ENCODE measurements at places on chromosomes 7 and 10.

GRCh38 chr10:97050205-97050745, 135.5 kb downstream of the SLIT1 start:
- DNase-seq = no peak

DNA sequence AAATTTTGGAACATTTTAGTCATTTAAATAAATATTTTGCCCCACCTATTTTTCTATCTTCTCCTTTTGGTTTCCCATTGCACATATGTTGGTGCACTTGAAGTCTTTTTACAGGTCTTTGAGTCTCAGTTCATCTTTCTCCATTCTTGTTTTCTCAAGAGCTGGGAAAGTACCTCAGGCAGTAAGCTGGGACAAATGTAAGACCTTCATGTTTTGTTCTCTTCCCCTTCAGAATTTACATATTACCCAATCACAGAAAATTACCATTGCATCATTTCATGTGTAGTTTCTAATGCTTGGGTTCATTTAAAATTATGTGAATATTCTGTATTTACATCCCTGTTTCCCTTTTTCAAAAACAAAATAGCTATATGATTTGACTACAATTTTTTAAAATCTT, 1150.0 kb upstream of the POT1 start:
- no peak for DNase-seq

- no peak for DNase-seq
Observed at GRCh38 chr7:4794591-4795350, 19.3 kb downstream of the AP5Z1 start.

DNA sequence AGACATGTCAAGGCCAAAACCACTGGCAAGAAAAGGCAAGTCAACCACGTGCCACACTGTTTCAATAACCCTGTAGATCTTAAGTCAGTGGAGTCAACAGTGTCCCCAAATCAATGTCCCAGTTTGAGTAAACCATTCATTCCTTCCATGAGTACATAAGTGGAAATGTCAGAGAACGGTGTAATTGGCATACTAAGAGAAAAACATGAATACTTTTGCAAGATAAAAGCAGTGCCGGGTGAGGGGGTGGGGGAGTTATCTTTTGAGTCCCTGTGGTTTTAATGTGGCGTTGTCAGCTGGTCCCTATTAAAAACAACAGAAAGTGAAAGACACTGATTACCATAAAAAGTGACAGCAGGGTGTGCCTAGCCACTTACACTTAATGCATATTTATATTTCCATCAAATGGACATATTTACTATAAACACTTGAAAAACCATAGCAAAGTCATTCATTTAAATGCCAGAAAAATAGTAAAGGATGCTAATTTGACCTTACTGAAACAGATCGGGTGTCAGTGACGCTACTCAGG, 37.8 kb downstream of the RSU1 start:
- no peak for DNase-seq

GRCh38 chr7:106600569-106601373, 60.2 kb downstream of the CCDC71L start:
- no peak for DNase-seq

GRCh38 chr10:44297963-44298362, 86.9 kb downstream of the CXCL12 start:
- no peak for DNase-seq

DNA sequence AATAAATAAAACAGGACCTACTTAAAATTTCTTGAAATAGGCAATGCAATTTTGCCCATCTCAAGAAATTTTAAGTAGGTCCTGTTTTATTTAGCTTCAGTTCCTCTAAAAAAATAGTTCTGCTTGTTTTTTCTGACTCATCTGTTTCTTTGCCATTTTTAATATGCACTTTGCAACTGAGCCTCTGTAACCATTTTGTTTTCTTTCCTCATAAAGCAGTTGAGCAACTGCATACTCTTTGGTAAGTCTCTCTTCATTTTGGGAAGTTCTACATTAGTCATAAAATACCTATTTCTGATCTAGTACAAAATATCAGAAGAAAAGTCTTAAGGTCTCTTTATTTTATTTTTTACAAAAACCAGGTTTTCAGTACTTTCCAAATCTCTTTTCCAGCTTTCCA, 18.0 kb downstream of the TAS2R40 start:
- peak; percentile 86 for DNase-seq

- no peak for DNase-seq
Observed at GRCh38 chr7:157300369-157300825, 36.4 kb upstream of the DNAJB6 start.

- no peak for DNase-seq
Observed at GRCh38 chr7:76074306-76074971, 26.5 kb downstream of the MDH2 start.

- DNase-seq = no peak
Observed at GRCh38 chr7:136698977-136699376, 169.5 kb upstream of the CHRM2 start.

GRCh38 chr7:41247143-41247865, 455.6 kb downstream of the INHBA start:
- no peak for DNase-seq

DNA sequence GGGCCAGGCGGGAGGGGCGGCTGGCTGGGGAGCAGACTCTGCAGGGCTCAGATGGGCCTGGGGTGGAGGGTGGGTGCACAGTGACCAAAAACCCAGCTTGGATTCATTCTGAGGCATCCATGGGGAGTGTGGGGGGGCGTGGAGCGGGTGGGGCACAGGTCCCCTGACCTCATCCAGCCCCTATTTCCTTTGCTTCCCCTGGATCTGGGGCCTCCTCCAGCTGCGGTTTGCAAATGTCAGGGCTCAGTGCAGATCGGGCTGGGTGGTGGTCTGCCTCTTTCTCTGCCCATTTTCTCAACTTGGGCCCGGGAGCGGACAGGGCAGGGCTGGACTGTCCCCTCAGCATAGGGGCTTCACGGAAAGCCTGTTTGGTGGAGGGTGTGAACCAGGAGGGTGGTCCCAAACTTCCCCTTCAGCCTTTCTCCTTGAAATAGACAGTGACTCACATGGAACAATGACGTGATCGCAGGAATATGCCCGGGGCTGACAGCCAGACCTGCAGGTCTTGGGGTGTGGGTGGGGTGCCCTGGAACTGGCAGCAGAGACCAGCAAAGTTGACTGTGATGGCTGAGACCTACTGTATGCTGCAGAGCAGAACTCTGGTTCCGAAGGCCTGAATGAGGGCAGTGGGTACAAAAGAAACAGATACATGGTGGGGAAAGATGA, 72.9 kb upstream of the PODXL start:
- no peak for DNase-seq

- no peak for DNase-seq
Observed at GRCh38 chr10:18666810-18667209, 7.6 kb downstream of the ARL5B start.

DNA sequence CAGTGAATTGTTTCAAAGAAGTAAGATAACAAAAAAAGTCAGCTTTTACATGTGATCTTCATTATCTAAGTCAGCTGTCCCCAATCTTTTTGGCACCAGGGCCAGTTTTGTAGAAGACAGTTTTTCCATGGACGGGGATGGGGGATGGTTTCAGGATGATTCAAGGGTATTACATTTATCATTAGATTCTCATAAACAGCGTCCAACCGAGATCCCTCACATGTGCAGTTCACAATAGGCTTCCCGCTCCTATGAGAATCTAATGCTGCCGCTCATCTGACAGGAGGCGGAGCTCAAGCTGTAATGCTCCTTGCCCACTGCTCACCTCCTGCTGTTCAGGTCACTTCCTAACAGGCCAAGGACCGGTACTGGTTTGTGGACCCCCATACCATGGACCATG, 607.5 kb downstream of the SUGCT start:
- DNase-seq = no peak

- DNase-seq = no peak
Observed at GRCh38 chr7:117667456-117667855, 187.6 kb downstream of the CFTR start.

- no peak for DNase-seq
Observed at GRCh38 chr10:42988517-42989395, 88.1 kb upstream of the RET start.

DNA sequence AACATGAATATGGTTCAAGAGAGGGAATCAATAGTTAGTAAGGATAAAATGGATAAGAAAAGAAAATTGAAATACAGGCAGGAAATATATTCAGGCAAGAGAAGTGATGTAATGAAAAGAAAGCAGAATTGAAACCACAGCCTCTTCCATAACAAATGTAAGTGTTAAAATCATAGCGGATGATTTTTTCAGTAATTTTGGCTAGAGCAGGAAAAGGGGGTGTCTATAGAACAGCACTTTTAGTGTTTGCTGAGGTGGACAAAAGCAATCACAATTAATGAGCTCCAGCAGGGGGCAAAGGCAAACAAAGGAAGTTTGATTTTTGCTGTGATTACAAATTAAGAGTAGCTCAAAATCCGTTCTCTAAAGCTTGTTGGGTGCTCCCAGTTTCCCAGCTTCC, 79.0 kb downstream of the TRIL start:
- no peak for DNase-seq

DNA sequence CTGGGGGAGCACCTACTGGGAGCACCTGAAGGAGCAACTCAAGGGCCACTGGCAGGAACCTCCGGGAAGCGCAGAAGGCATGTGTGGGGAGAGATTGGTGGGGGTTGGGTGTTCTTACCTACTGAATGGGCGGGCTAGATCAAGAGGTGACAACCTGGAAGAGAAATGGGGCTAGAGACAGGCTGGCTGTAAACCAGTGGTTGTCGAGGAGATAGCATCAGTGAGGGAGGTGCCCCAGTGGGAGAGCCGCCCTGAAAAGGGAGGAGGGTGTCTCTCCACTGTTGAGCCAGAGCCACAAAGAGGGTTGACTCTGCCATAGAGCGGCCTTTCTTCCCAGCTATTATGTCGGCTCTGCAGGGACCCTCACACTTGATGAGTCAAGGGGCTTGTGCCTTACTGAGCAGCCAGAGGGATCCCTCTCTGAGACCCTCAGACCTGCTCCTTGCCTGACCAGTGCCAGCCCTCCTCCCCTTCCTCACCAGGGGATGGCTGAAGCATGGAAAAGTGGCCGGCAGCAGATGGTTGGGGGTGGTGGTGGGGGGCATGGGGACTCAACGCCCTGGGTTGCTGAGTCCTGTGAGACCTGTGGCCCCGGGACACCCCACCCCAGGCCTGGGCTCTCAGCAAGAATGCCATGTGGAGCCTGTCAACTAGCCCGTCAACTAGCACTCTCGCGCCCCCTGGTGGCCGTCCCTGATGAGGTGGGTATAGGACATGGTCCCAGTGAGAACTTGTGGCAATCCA, 36.4 kb upstream of the PURB start:
- DNase-seq = no peak

DNA sequence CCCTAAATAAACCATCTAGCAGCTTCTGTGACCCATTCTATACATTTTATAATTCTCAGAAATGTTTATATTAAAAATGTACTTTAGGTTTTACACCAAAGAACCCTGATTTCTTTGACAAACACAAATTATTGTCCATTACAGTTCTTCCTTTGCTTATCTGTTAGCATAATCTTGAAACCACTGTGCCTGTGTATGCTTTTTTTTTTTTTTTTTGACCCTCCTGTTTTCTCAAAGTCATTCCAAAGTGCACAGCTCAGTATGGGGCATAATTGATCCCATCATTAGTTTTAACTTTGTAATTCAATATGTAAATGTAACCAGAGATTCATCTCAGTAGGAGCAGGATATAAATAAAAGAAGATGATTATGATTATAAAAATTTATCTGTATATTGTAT, 229.3 kb downstream of the DGKB start:
- no peak for DNase-seq

DNA sequence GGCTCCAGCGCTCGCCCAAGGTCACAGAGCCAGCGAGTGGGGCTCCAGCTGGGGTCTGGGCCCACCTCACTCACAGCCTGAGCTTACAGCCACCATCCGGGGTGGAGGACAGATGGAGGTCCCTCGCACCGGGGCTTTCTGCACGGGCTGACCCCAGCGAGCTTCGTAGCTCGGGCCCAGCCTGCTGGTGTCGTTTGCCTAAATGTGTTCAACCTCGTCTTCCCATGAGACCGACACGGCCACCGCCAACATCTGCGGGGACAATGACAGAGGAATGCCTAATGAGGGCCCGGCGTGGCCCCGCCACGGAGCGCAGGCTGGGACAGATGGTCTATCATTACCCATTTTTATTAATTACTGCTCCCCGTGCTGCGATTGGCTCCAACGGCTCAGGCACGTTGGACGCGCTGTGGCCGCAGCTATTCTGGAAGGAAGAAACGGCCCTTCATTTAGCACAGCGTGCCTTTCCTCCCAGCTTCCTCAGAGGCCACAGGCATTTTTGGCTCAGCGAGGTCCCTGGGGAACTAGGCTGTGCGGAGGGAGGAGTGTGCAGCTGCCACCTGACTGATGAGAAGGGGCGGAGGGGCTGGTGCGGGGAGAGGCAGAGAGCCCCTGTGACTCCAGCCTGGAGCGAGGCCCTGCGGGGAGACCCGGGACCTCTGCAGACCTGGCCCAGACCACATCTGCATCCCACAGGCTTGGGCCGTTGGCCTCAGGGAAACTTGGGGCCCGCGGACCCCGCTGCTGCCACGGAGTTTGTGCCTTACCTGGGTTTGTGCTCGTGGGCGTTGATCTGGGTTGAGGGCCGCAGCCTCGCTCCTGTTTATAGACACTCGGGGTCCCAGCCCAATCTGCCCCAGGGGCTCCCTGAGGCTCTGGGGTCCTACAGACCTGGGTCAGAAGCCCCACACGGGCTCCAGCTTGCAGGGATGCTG, 22.9 kb upstream of the ELFN1 start:
- DNase-seq = no peak

DNA sequence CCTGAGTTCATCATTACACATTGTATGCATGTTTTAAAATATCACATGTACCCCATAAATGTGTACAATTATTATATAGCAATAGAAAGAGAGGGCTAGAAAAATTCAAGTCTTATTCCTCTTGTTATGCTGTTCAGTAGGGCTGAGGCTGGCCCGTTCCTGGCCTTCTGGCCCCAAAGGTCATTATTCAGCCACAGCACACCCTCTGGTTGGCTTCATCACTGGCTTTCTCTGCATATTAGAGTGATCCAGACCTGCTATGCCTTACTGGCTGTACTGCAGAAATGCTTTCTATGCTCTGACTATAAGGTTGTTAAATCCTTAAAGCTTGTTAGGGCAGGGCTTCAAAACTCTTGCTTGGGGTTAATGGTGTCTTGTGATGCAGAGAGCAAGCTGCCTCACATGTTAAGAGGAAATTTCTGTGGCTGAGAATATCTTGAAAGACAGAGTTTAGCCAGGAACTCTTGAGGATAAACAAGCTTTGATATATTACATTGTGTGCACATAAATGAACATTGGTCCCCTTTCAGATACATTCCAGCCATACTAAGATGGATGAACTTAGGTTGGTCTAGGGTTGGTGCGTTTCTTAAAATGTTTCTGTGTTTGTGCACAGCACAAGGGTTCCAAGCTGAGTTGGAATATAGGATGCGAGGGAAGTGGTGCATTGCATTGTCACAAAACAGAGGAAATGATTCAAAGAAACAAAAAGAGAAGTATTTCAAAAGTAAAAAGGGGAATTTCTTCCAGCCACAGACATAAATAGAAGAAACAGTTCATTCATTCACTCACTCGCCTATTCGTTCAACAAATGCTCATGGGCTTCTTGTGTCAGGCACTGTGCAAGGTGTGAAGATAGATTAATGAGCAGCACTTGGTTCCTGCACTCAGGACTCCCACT, 61.6 kb upstream of the WDR11 start:
- DNase-seq = no peak

GRCh38 chr10:103111031-103111917, 81.8 kb downstream of the NT5C2 start:
- no peak for DNase-seq

All from SIG-M5 (cell line).